Hematopoietic multipotent progenitor cell treated with erythropoietin and hydrocortisone succinate and interleukin-3 and kit ligand, for 15 days (in vitro differentiated cells): ENCODE measurements at places on chromosomes 3 and 15.

DNA sequence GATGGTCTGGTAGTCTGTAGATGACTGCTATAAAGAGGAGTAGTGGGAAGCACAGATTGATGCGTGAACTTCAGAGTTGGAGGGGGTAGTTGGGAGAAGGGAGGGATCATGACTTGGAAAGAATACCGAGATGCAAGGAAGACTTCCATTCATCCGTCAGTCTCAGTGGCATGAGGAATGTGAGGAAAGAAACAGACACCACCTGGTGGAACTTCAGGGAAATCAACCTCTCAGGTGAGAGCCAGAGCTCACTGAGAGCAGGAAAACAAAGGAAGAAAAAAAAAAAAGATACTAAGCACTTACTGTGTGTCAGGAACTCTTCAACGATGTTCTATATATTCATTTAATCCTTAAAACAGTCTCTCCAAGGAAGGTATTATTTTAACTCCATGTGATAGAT, 172.4 kb downstream of the OXSM start:
- DNase-seq = no peak

DNA sequence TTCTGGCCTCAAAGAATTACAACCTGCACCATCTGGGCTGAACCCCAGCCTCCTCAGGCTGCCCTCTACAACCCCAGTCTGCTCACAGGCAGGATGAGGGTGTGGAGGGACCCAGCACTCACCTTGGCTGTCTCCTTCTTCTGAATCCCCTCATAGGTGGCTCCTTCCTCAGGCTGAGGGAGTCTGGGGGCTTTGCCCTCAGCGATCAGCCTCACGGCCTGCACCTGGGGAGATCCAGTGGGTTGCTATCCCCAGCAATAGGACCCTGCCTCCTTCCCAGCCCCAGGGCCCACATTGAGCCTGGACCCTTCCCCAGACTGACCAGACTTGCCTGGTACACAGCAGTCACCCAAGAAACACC, 25.1 kb downstream of the ALDH1L1 start:
- no peak for DNase-seq

DNA sequence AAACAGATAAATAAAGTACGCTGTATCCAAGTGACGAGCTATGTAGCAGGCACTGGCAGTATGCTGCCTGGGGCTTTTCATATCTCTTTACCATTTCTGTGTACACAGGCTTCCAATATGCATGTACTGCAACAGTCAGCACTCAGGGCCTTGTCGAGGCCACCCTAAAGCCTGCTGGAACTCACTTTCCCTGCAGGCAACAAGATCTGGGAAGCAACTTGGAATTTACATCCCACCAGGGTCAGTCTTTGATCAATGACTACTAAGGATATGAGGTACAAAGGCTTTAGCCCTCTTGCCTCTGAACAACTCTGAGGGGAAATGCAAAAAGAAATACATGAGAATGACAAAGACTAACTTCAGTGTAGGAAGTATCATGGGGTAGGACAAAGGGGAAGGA, 101.8 kb upstream of the ARL6 start:
- DNase-seq = no peak

- no peak for DNase-seq
Measured at GRCh38 chr3:64651741-64652241, 36.0 kb downstream of the ADAMTS9 start.

DNA sequence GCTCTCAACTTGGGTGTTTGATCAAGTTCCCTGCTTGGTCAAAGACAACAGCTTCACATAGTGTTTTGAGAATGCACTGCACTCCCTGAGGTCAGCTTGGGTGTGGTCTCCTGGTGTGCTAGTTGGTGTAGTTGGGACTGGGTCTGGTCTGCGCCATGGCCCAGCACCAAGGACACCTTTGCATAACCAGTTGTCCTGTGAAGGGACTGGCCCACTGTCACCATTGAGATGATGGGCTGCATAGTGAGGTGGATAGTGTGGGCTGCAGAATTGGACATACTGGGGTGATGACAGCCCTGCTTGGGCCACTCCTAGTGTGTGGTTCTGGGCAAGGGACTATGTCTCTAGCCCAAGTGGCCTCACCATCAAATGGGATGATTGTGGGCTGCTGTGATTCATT, 9.5 kb downstream of the RPSA start:
- DNase-seq = no peak

DNA sequence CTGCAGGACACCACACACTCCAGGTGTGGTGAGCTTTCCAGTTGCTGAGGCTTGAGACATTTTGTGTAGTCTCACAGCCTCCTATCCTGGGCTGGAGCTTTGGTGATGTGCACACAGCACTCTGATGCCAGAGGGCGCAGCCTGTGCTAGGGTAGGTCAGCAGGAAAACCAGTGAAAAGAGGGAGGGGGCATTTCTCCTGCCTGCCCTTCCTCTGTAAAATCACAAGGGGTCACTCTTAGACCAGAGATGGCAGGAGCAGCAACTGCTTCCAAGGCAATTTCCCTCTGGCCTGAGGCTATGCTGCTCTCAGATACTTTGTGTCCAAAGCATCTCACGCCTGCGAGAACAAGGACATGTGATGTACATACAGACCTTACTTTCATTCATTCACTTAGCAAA, 16.5 kb upstream of the MUSTN1 start:
- DNase-seq = peak; percentile 50

GRCh38 chr3:56795097-56795828, 6.5 kb downstream of the ARHGEF3 start:
- no peak for DNase-seq

DNA sequence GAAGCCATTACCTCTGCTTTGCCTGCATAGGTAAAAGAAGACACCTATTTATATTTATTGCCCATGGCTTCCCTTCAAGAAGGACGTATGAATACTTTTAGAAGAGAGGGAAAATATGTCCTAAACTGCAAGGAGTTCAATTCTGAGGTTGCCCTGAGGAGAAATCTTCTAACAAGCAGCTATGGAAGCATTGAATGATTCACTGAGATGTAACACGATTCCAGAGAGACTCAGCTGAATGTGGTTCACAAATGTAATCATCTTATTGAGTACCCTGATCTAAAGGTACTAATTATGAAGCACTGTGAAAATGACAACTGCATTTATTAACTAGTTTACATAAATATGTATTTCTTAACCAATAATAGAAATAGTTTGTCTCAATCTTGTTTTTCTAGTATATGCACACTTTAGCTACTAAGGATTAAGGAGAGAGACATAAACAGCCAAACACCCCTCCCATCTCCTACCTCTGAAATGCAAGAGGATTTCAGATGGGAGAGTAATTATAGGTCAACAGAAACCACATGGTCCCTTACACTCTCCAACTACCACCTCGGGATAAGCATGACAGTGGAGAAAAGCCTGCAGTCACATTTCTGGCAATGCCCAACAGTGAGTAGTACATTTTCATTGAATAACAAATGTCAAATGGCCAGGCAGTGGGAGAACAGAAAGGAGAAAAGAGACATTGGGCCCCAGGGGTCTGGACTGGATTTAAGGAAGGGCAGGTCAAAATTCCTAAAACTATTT, 506.2 kb upstream of the IL12A start:
- no peak for DNase-seq

- DNase-seq = no peak
Measured at GRCh38 chr3:56864918-56865524, 63.3 kb upstream of the ARHGEF3 start.

GRCh38 chr3:45679805-45680204, 9.4 kb upstream of the SACM1L start:
- no peak for DNase-seq

DNA sequence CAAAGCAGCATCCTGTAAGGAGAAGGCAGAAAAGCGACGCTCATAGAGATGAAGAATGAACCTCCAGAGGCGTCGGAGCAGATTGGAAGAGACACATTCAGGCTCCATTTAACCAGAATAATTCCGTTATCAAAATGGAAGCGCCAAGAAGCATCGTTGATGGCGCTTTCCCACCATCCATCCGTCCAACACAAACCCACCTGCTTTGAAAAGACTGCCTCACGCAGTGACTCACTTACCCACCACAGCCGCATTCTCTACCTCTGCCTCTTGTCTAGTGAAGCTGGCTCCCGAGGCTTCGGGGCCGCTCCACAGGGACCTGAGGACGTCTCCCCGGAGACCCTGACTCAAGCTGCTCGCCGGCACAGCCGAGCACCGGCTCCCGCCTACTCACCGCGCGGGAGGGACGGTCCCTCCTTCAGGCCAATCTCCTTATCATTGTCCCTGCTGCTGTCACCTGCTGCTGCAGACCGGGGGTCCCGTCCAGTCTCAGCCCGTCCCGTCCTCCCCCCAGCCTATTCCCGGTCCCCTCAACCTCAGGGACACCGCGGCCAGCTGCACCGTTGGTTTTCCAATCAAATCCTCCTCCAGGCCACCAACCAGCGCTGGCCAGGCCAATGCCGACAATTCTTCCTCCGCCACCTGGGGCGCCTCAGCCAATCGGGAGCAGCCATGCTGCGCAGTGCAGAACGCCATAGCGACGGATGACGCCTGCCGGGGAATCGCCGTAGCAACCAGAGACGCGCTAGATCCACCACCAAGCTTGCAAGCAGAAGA, at the start of gene NEK10:
Gene NEK10 (minus strand): TSS at position 553 of the 777 bp plus-strand sequence. CDS start 16,501 bp downstream, outside the sequence.
- peak; percentile 35 for DNase-seq

GRCh38 chr3:77321646-77322045, 281.7 kb downstream of the ROBO2 start:
- no peak for DNase-seq

DNA sequence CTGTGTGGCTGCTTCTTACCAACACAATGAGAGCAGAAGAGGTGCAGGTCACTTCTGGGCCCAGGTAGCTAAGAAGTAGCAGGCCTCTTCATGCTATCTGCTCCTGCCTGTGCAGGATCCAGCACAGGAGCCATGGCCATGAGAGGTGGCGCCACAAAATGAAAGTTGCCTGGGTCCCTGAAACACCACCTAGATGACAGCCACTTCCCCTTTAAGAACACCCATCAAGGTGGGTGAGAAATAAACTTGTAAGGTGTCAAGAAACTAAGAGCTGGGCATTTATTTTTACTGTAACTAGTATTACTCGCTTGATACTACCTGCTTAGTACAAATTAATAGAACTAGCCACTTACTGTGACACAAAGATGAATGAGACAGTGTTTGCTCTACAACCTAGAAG, 484.6 kb upstream of the TBL1XR1 start:
- DNase-seq = no peak

DNA sequence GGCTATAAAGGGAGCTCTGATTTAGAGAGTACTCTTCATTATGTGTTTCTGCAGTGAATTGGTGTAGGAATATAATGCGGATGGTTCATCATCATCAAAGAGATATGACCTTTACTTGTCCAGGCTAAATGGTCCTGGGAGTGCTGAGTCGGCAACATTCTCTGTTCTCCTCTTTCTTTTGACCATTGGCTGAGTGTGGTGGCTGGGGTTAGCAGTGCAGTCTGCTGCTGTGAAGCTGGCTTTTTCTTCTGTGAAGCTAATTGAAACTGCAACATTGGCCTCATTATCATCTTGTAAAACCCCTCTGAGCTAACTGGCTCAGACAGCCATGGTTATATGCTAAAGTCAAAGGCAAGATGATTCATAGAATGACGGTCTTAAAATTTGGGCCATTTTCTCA, 83.8 kb downstream of the THRB start:
- DNase-seq = no peak

DNA sequence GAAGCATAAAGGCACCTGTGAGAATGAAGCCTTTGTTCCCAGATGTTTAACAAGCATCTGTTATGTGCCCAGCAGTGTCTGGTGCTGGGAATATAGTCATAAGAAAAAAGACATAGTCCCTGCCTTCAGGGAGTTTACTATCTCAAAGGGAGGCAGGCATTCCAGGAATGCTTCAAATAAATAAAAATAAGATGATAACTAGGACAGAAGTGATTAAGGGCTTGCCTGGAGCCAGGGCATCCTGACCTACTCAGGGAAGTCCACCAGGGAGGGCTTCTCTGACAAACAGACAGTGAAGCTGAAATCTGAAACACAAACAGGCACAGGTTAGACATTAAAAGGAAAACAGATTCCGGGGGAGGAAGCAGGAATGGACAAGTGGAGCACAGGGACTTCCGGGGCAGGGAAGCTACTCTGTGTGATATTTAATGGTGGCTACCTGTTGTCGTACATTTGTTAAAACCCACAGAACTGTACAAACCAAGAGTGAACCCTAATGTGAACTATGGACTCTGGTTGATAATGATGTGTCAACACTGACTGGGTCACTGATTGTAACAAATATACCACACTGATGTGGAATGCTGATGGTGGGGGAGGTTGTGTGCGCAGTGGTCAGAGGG, 53.3 kb downstream of the ITGB5 start:
- DNase-seq = no peak

GRCh38 chr3:182393151-182393550, 400.2 kb upstream of the ATP11B start:
- DNase-seq = no peak

- no peak for DNase-seq
Measured at GRCh38 chr3:129312671-129313414, 34.2 kb downstream of the HMCES start.

DNA sequence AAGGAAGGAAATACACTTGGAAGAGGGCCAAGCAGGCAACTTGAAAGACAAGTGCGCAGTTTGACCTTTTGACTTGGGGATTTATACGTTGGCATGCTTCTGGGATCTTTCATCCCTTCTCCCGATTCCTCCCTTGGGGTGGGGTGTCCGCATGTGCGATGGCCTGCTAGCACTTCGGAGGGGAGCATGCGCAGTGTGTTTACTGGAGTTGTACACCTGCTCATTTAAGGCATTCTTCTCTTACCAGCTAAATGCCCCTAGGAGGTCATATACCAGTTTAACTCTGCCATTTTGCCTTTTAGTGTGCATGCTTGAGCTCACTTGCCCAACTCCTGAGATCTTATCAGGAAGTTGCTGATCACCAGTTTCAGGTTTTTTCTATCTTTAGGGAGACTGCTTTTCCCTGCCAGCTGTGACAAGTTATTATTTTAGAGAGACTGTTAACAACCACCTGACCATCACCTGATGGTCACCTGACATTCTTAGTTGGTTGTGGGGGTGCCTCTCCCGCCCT, 63.5 kb downstream of the BFSP2 start:
- DNase-seq = no peak

DNA sequence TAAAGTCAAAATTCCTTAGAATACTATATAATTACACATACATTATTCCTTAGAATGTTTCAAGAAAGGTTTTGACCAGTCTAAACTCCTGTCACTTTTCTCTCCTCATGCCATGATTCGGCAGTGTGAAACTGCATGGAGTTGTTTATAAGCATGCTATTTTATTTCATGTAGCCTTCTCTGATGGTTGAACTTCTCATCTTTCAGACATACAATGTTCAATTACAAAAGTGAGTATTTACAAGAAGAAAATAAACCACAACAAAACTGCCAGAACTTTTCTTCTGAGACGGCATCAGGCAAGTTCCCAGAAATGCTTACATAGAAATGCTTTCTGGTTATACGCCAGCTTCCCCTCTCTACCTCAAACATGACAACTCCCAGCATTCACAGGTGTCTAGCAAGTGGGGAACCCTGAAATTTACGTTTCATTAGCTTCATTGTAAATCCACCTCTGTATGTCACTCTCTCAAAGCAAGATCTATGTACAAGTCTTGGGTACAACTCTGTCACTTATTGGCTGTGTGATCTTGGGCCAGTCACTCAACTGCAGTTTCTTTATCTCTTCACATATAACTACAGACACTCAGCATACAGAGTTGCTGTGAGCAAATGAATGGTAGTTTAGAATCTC, 42.7 kb downstream of the HDGFL3 start:
- DNase-seq = peak; percentile 13
